ENCODE measurements at places on chromosomes 5 and 9. TPM values are rescaled to one million over a fixed set of nuclear protein-coding genes. Genes with fewer than 3 reads are reported as not detected.

DNA sequence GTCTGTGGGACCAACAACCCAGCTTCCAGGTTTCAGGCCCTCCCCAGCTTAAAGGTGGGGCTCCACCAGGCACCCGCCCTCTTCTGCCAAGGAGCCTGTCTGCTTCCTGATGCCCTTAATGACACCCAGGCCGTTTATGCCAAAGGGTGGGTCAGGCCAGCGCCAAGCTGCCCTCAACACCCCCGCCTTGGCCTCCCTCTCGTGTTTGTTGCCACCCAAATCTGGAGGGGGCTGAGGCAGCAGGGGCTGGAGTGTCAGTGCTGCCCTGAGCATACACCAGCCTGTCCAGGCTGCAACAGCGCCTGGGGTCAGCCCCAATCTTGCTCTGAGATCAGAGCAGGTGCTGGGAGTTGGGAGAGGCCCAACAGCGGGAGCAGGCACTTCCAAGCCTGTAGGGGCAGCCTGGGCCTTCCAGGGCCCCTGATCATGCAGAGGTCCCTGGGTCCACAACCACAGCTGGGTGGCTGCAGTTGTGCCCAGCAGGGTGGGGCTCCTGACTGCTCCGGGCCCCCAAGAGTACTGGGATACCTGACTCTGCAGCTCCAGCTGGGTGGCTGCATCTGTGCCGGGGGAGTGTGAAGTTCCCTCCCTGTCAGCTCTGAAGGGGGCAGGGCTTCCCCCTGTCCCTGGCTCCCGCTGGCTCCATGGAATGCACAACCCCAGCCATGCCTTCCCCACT is 34.5 kb upstream of the TYRP1 start:
- no peak overlapping the region for H3K27ac ChIP-seq
- H3K36me3 ChIP-seq: no peaks in the 10 kb centered on the region
- no peaks in the 10 kb centered on the region for H3K4me1 ChIP-seq
- H3K4me3 ChIP-seq: no peak overlapping the region
- DNase-seq: no peak

- no peaks in the 10 kb centered on the region for H3K36me3 ChIP-seq
- no peak for DNase-seq
- H3K4me3 ChIP-seq: no peak overlapping the region
- H3K27ac ChIP-seq: no peak overlapping the region
- H3K27me3 ChIP-seq: no peaks in the 10 kb centered on the region
- H3K4me1 ChIP-seq: no peaks in the 10 kb centered on the region
Observed at GRCh38 chr9:107439991-107440456, 49.5 kb downstream of the KLF4 start.

- no peak overlapping the region for H3K27ac ChIP-seq
- peaks cover 5% of the 10 kb centered on the region for H3K4me1 ChIP-seq
- no peaks in the 10 kb centered on the region for H3K27me3 ChIP-seq
- no peak for DNase-seq
- H3K36me3 ChIP-seq: peaks cover 43% of the 10 kb centered on the region
Observed at GRCh38 chr5:135356522-135357318, 42.3 kb downstream of the MACROH2A1 start.

DNA sequence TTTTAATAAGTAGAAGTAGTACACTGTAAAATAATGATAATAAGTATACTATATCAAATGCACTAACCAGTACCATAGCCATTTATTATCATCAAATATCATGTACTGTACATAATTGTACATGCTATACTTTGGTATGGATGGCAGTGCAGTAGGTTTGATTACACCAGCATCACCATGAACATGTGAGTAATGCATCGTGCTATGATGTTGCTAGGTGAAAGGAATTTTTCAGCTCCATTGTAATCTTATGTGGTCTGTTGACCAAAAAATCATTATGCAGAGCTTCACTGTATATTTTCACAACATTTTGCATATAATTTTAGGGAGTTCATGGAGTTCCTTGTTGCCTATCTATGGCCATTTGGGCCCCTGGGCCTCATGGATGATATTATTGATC is 72.2 kb upstream of the HMHB1 start:
- H3K4me1 ChIP-seq: peaks cover 4% of the 10 kb centered on the region
- no peak overlapping the region for H3K4me3 ChIP-seq
- no peaks in the 10 kb centered on the region for H3K27me3 ChIP-seq
- no peak overlapping the region for H3K27ac ChIP-seq
- no peaks in the 10 kb centered on the region for H3K36me3 ChIP-seq

- H3K4me1 ChIP-seq: peaks cover 9% of the 10 kb centered on the region
- H3K36me3 ChIP-seq: peaks cover 30% of the 10 kb centered on the region
- H3K27ac ChIP-seq: no peak overlapping the region
- no peak overlapping the region for H3K4me3 ChIP-seq
- no peaks in the 10 kb centered on the region for H3K27me3 ChIP-seq
- no peak for DNase-seq
Observed at GRCh38 chr9:7045361-7045760, 287.6 kb downstream of the KDM4C start.

DNA sequence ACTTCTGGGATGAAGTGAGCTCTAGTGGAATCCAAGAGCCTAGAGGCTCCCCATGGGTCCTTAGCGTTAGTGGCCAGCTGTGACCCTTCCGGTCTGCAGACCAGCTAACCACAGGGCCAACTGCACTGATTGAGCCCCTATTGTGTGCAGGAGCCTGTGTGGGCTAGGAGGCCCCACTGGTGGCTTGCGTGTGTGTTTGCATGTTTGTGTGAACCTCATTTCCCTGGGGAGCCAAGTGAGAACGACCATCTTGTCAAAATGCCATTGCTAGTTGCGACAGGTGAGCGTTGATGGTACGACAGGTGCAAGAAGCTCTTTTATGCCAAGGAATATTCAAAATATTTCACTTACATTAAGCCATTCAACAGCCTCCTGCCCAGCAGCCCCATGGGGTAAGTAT is 44.1 kb upstream of the ANKRD33B start:
- H3K36me3 ChIP-seq: no peaks in the 10 kb centered on the region
- H3K27me3 ChIP-seq: no peaks in the 10 kb centered on the region

DNA sequence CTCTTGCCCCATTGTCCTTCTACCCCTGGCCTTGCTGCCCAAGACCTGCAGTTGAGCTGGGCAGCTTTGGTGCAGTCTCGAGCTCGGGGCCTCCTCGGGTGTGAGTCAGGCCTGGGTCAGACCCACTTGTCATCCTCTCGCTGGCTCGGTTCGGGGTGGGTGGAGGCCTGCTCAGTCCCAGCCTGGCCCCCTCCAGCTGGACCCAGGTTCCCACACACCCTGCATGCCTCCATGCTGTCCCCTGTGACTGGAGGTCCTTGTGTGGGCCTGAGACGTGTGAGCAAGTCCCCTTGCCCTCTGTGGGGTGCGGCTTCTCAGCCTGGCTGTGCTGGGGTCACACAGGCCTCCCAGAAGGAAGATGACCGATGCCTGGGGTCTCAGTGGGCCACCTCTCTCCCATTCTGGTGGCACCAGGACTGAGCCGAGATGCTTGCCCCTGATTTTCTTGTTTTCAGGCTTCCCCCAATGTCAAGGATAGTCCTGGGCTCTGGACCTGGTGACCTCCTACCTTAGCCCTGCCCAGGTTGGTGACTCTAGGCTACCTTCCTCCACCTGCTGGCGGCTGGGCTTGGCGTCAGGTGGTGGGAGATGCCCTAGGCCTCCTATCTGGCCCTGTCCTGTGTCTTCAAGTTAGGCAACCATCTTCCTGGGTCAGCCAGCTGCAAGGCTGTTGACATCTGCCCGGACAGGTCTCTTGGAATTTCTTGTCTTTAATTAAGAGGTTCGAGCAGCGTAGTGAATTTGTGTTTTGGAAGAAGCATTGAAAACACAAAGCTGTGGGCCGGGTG is 15.1 kb downstream of the WNK2 start:
- no peak overlapping the region for H3K4me3 ChIP-seq
- no peak overlapping the region for H3K27ac ChIP-seq
- H3K27me3 ChIP-seq: no peaks in the 10 kb centered on the region
- H3K36me3 ChIP-seq: no peaks in the 10 kb centered on the region

GRCh38 chr5:128464596-128464995 is 73.4 kb downstream of the FBN2 start:
- H3K36me3 ChIP-seq: no peaks in the 10 kb centered on the region
- H3K4me1 ChIP-seq: no peaks in the 10 kb centered on the region
- H3K27me3 ChIP-seq: no peaks in the 10 kb centered on the region

DNA sequence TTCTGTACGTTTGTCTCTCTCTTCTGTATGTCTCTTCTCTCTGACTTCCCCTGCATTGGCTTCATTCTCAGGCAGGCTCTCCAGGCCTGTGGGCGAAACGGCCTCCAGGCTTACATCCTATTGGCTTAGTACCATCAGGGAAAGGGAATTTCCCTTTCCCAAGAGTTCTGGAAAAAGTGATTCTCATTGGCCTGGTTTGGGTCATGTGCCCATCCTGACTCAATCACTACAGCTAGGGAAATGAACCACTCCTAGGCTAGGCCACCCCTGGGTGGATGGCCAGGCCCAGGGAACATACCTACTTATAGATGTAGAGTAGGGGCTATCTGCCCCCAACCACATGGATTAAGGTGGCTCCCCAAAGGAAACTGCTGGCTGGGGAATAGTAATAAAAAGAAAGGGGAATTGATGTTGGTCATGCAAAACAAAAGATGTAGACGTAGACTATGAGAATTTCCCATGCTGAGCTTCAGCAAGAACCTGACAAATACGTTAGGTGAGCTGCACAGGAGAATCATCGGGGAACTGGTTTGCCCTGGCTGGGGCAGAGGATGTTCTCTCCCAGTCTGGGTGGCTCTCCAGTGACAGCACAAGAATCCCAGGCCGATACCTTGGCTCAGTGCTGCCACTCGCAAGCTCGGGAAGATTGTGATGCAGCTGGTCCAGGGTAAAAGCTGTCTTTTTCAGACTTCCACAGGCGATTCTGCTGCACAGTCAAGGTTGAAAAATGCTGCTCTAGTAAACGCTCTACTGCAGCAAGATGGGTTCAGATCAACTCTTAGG is 3.7 kb upstream of the EGR1 start:
- peaks cover 7% of the 10 kb centered on the region for H3K36me3 ChIP-seq
- peak overlapping the region; percentile 61 for H3K27ac ChIP-seq
- no peak for DNase-seq
- H3K4me1 ChIP-seq: peaks cover 49% of the 10 kb centered on the region
- no peak overlapping the region for H3K4me3 ChIP-seq
- no peaks in the 10 kb centered on the region for H3K27me3 ChIP-seq

DNA sequence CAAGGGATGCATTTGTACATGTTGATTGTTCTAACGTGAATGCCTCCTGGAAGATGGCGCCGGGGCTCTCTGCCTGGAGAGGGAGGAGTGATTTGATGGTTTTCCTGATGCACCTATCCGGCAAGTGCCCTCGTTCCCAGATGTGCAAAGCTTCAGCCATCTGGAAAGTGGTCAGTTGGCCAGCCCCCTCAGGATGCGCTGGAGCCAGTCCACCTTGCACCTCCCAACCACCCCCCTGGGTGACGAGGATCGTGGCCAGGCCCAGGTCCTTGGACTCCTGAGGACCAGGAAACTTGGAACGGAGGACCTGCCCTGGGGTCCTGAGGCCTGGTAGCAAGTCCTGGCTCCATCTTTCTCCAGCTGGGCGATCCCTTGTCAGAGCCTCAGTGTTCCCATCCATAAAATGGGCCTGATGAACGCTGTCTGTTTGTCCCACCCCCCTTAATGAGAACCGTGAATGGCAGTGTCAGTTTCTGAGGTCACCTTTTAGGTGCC is 23.6 kb upstream of the RNU6ATAC start:
- no peaks in the 10 kb centered on the region for H3K27me3 ChIP-seq
- DNase-seq: peak; percentile 3
- peaks cover 11% of the 10 kb centered on the region for H3K4me1 ChIP-seq
- no peaks in the 10 kb centered on the region for H3K36me3 ChIP-seq
- no peak overlapping the region for H3K4me3 ChIP-seq

- DNase-seq: no peak
- no peaks in the 10 kb centered on the region for H3K4me1 ChIP-seq
- H3K27ac ChIP-seq: no peak overlapping the region
- peaks cover 46% of the 10 kb centered on the region for H3K36me3 ChIP-seq
- no peaks in the 10 kb centered on the region for H3K27me3 ChIP-seq
Observed at GRCh38 chr5:173595841-173596240, 20.6 kb downstream of the BOD1 start.

DNA sequence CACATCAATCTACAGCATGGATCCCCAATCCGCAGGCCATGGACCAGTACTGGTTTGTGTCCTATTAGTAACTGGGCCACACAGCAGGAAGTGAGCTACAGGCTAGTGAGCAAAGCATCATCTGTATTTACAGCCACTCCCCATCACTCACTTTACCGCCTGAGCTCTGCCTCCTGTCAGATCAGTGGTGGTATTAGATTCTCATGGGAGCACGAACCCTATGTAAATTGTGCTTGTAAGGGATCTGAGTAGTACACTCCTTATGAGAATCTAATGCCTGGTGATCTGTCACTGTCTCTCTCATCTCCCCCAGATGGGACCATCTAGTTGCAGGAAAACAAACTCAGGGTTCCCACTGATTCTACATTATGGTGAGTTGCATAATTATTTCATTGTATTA is 212.7 kb upstream of the FAM174A start:
- H3K4me3 ChIP-seq: no peak overlapping the region
- no peaks in the 10 kb centered on the region for H3K4me1 ChIP-seq
- H3K36me3 ChIP-seq: no peaks in the 10 kb centered on the region
- DNase-seq: no peak

- no peaks in the 10 kb centered on the region for H3K4me1 ChIP-seq
- H3K36me3 ChIP-seq: no peaks in the 10 kb centered on the region
- H3K27me3 ChIP-seq: peaks cover 2% of the 10 kb centered on the region
- DNase-seq: no peak
- H3K4me3 ChIP-seq: no peak overlapping the region
Observed at GRCh38 chr5:170218726-170219125, 14.1 kb upstream of the C5orf58 start.

DNA sequence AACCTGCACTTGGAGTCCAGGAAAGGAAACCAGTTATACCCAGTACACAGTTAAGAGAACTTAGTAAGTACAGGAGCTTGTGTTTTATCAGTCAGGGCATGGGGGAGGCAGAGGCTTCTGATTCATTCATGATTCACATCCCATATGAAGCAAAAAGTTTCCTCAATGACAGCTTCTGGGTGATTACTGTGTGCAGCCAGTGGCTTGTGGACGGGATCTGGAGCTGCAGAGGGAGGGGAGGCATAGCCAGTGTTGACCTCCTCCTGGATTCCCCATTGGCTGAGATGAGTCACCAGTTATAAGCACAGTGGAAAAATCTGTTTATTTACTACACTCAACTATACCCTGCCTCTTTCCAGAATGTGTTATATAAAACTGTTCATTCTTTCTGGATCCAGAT is 17.7 kb downstream of the IL31RA start:
- peaks cover 31% of the 10 kb centered on the region for H3K4me1 ChIP-seq
- H3K4me3 ChIP-seq: no peak overlapping the region
- H3K27ac ChIP-seq: no peak overlapping the region
- no peaks in the 10 kb centered on the region for H3K36me3 ChIP-seq

GRCh38 chr5:90612919-90613318 is 54.3 kb downstream of the ADGRV1 start:
- no peaks in the 10 kb centered on the region for H3K36me3 ChIP-seq
- H3K27me3 ChIP-seq: peaks cover 6% of the 10 kb centered on the region
- peaks cover 5% of the 10 kb centered on the region for H3K4me1 ChIP-seq
- DNase-seq: no peak
- no peak overlapping the region for H3K27ac ChIP-seq

The PCSK1 gene
- total RNA-seq: not detected

The BTNL3 gene
- not detected for total RNA-seq

The GARIN3 gene
- total RNA-seq: 0.82 TPM

The OBP2B gene
- not detected for total RNA-seq

The AGXT2 gene
- total RNA-seq: not detected

Measured in activated CD4-positive, alpha-beta T cell treated with anti-CD3 and anti-CD28 coated beads for 36 hours (primary cell).